ENCODE measurements at places on chromosomes 6 and 20.

- DNase-seq, result no peak
Observed at GRCh38 chr20:34768096-34768495, 57.4 kb downstream of the NCOA6 start.

- no peak for DNase-seq
Observed at GRCh38 chr20:39946931-39947330, 742.1 kb downstream of the MAFB start.

- DNase-seq, result peak; percentile 32
Observed at GRCh38 chr6:129766959-129767728, 57.2 kb upstream of the ARHGAP18 start.

- no peak for DNase-seq
Observed at GRCh38 chr6:167828325-167828956, 1.7 kb downstream of the AFDN start.

GRCh38 chr6:20891161-20891560, 356.9 kb downstream of the CDKAL1 start:
- DNase-seq, result no peak

DNA sequence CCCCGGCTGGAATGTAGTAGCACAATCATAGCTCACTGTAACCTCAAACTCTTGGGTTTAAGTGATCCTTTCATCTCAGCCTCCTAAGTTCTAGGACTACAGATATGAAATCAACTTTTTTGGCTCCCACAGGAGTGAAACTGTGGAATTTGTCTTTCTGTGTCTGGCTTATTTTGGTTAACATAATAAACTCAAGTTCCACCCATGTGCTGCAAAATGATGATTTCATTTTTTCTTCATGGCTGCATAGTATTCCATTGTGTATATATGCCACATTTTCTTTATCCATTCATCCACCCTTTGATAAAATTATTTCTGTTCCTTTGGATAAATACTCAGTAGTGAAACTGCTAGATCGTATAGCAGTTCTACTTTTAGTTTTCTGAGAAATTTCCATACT, 29.9 kb downstream of the RNGTT start:
- no peak for DNase-seq

DNA sequence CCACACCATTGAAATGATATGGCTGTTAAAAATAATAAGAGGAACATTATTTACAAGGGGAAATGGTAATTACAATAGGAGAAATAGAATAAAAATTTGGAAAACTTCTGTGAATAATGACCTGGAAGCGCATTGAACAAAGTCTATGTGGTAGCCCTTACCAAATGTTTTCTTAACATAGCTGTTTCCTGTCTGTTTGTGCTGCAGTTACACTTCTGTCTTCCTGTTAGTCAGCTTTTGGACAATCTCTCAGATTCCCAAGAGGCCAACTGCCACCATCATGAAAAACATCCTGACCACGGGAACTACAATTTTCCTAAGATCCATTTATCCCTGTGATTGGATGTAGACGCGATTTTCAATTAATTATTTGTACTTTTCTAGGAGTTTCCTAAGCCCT, 754.4 kb upstream of the MARCKS start:
- no peak for DNase-seq

- DNase-seq, result no peak
Observed at GRCh38 chr20:12808006-12808567, 200.7 kb upstream of the SPTLC3 start.

GRCh38 chr20:62186887-62187866, 4.3 kb downstream of the MTG2 start:
- no peak for DNase-seq

GRCh38 chr6:122063761-122064160, 335.7 kb upstream of the HSF2 start:
- DNase-seq, result no peak
